Fibroblast of skin of abdomen (primary cell): ENCODE measurements at places on chromosomes 11 and 22.
A peak's percentile ranks its signal among the peaks of the same experiment; 100 is the strongest.

DNA sequence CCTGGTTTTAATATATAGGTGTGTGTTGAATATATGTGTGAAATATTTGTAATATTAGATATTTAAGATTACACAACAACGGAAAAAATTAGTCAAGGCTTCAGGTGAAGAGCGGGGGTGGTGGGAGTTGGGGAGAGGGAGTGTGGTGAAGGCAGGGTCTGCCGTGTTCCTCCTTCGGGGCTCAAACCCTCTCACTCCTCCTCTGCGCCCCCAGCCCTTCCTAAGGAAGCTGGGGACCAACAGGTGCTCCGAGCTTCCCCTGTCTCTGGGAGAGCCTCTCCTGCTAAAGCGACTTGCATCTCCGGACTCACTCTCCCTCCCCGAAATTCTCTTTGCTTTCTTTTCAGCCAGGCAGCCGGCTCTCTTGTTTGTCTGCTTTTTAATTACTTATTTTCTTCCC lies 960 bp upstream of the CADM1 start:
- DNase-seq: no peak

DNA sequence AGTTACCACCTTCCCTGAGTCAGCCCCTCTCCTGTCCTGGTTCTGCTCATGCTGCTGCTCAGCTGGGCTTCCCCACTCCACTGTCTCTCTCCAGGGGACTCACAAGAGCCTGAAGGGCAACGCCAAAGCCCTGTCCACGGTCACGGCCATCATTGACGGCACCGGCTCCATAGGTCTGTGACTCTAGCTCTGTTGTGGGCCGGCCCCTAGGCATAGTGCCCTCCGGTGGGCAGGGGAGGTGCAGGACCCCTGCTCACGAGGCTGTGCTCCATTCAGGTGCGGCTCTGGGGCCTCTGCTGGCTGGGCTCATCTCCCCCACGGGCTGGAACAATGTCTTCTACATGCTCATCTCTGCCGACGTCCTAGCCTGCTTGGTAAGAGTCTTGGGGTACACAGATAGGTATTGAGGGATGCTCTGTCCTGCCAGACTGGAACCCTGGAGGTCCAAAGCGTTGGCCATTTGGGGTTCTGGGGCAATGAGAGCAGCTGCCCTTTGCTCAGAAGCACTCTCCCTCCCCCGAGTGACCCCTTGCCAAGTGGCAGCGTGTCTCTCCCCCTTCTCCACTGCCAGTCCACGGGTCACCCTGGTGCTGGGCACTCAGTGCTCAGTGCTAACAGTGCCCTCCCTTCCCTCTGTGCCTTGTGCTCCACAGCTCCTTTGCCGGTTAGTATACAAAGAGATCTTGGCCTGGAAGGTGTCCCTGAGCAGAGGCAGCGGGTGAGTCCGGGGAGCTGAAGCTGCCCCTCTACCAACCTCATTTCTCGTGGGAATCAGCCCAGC lies 22.4 kb downstream of the SLC37A2 start:
- no peak for DNase-seq

GRCh38 chr11:65814986-65815565 lies 18.7 kb upstream of the SNX32 start:
- no peak for DNase-seq

DNA sequence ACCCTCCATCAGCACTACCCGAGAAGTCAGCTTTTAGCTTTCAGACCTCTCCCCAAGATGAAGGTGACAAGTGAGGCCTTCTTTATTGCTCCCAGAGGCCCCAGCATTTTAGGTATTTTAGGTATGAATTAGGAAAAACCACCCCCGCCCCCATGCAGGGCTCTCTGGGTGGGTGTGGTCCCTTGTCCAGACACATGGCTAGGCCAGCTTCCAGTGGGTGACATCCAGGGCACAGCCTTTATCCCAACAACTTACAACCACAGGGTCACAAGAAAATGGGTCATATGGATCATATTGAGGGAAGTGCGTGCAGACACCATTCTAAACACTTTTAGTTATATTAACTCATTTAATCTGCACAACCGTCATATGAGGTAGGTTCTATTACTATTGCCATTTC lies 42.1 kb downstream of the RIBC2 start:
- DNase-seq: no peak

- DNase-seq: peak; percentile 89
Observed at GRCh38 chr11:114166897-114167323, 107.4 kb downstream of the ZBTB16 start.

GRCh38 chr11:34147581-34147980 lies 42.2 kb downstream of the NAT10 start:
- DNase-seq: no peak

GRCh38 chr22:45552580-45553350 lies 50.1 kb downstream of the FBLN1 start:
- peak; percentile 85 for DNase-seq

DNA sequence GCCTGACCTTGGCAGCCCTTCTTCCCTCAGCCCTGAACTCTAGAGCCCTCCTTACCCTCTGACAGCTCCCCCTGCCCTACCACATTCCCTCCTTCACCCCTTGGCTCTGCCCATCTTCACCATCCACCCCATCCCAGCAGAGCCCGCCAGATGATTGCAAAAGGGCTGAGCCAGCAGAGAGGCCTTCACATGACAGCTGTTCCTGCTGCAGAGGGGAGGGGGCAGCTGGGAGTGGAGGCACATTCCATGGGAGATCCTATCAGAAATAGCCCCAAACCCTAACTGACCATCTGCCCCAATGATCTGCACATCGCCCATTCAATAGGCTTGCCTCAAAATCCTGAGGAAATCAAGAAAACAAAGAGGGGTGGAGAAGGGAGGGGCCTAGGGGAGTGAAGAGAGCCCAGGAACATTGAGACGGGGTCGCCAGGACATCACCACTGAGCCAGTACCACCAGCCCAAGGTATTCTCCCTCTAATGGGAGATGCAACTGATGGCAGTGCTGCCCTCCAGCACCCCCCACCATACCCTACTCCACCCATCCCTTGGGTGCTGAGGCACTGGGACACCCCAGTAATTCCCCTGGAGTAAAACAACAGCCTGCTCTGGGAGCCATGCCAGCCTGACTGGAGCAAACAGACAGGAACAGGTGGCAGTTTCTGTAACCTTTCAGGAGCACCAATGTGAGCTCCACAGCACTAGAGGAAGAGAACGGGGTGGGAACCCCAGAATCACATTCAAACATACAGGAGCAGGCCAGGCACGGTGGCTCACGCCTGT lies 8.0 kb upstream of the AHNAK start:
- DNase-seq: no peak

DNA sequence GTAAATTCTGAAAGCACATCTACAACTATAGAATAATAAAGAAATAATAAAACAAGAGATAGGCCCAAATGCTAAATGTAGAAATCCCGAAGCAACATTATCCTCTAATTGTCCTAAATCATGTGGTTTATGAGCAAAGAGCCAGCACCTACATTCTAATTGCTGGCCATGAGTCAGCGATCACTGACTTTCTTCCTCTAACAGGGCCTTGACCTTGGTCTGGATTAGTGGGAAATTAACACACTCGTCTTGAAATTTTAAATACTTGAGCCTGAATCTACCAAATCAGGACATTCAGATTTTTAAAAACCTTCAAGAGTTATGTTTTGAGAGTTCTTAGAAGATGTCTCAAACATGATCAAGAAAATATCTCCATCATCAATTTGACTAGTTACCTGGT lies 727.6 kb downstream of the METTL15 start:
- peak; percentile 65 for DNase-seq

- peak; percentile 79 for DNase-seq
Observed at GRCh38 chr11:11842421-11843008, 743 bp downstream of the USP47 start.

GRCh38 chr11:72591785-72592502 lies 82.3 kb downstream of the PDE2A start:
- DNase-seq: no peak

- no peak for DNase-seq
Observed at GRCh38 chr11:11213117-11213516, 139.9 kb downstream of the CSNK2A3 start.

DNA sequence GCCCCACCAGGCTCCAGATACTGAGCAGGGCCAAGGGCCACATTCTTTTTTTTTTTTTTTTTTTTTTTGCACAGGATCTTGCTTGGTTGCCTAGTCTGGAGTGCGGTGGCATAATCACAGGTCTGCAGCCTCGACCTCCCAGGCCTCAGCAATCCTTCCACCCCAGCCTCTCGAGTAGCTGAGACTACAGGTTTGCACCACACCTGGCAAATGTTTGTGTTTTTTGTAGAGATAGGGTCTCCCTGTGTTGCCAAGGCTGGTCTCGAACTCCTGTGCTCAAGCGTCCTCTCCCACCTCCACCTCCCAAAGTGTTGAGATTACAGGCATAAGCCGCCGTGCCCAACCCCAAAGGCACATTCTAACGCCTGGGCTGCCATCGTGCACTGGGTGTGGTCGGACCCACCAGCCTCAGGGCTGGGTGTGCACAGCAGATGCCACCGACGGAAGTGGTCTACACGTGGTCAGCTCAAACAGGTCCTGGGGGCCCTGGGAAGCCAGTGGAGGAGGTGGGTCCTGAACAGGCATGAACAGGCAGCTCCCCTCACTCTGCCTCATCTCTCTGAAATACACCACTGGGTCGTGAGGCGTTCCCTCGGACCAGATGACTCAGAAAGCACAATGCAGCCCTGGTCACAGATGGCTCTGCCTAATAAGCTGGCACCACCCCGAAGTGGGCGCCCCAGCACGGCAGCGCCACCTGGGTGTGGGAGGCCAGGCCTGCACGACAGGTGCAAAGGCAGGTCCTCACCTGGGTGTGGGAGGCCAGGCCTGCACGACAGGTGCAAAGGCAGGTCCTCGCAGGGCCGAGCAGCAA lies 5.1 kb upstream of the B4GALNT4 start:
- no peak for DNase-seq

- DNase-seq: no peak
Observed at GRCh38 chr11:48675945-48676344, 187.4 kb downstream of the OR4A47 start.
